ENCODE measurements at places on chromosomes 7 and 10.

DNA sequence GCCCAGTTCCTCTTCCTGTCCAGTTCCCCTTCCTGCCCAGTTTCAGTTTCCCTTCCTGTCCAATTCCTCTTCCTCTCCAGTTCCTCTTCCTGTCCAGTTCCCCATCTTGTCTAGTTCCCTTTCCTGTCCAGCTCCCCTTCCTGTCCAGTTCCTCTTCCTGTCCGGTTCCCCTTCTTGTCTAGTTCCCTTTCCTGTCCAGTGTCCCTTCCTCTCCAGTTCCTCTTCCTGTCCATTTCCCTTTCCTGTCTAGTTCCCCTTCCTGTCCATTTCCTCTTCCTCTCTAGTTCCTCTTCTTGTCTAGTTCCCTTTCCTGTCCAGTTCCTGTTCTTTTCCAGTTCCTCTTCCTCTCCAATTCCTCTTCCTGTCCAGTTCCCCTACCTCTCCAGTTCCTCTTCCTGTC, 68.1 kb upstream of the ADCY1 start:
- no peak for DNase-seq

DNA sequence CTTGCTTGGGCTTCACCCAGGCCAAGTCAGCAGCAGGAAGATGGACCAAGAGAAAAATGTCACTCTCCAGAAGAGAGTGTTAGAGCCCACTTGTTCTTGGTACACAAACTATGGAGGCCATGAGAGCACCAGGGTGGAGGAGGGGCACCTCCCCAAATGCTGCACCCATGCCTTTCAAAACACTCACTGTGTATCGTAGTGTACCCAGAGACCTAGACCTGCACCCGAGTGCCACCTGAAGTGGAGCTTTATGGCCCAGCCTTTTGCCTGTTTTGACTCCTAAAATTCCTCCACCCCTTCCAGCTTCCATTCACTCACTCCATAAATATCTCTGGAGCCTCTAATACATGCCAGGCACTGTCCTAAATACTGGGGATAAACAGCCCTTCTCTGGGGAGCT, 5.0 kb downstream of the SFTPD start:
- no peak for DNase-seq

DNA sequence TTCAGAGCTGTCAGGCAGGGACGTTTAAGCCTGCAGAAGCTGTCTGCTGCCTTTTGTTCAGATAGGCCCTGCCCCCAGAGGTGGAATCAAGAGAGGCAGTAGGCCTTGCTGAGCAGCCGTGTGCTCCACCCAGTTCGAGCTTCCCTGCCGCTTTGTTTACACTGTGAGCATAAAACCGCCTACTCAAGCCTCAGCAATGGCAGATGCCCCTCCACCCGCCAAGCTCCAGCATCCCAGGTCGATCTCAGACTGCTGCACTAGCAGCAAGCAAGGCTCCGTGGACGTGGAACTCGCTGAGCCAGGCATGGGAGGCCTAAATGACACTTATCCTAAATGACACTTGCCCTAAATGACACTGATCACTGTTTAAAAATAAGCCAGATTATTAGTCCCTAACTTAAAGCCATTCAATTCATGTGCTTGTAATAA, 6.8 kb upstream of the ASB15 start:
- DNase-seq: no peak

DNA sequence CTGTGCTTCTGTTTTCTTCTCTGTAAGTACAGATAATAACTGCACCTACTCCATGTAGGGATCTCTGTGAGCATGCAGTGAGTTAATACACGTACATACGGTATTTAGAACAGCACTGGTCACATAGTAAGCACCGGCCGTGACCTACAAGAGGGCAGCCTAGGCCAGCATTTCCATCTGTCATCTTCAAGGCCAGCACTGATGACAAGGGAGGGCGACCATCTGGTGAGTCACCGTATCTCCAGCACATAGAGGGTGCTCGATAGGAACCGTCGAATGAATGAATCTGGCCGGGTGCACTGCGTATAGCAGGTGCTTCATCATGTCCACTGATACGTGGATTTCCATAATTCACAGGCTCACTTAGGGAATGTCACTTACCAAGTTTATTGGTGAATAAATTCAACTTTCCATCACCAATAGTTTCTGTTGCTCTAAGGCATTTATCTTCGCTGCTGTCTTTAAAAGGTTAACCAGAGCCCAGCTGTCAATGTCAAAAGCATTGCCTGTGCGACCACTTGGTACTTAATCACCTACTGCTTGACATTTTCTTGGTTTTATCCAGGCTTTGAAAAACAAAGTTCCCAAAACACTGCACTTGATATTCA, 8.3 kb downstream of the NOD1 start:
- no peak for DNase-seq

GRCh38 chr7:45179666-45180065, 22.1 kb downstream of the RAMP3 start:
- no peak for DNase-seq

DNA sequence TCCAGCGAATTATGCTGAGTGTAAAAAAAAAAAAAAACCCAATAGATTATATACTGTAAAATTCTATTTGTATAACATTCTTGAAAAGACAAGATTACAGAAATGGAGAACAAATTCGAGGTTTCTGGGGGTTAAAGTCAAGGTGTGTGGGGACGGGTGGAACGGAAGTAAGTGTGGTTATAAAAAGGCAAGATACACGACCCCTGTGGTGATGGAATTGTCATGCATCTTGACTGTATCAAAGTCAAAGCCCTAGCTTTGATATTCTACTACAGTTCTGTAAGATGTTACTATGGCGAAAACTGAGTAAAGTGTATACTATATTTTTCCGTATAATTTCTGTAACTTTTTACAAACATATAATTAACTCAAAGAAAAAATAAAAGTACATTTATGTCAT, 718.2 kb upstream of the PCDH15 start:
- no peak for DNase-seq

DNA sequence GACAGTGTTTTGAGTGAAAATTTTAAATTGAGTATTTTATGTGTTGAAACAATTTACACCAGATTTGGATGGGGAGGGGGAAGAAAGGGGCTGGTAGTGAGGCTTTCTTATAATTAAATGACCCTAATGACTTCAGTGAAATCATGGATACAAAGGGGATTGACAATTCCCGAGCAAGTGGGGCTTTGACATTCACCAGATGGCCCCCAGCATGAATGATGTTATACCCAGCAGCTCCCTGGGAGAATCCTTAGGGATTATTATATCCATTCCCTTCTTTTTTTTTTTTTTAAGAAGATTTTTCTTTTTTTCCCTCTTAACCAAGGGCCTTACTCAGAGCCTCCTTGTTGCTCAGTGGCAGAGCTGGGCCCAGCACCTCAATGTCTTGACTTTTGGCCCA, 17.9 kb downstream of the PLPP4 start:
- DNase-seq: no peak

DNA sequence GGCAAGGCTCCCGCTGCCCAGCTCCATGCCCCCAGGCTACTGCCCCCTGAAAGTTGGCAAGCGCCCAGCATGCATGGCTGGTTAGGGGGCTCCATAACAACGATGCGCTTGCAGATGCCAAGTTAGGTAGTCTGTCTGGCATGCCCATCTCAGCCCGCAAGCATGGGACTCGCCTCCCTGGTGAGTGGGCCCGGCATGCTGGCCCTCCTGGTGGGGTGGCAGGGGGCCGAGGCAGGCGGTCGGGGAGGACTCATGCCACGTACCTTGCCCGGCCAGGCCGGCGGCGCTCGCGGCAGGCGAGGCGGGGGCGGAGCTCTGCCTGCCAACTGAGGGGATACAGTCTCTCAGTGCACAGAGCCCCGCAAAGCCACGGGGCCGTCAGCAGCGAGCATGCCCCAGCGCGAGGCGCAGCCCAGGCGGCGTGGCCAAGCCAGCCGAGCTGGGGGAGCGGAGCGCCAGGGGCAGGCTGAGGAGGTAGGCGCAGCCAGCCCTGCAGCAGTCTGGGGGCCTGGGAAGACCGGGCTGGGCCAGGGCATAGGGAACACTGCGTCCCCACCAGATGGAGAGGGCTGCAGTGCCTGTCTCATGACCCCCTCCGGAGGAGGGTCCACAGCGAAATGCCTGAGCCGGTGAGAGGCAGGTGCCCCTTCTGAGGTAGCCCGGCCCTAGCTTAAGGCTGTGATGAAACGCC, 28.0 kb upstream of the NDST2 start:
- no peak for DNase-seq

DNA sequence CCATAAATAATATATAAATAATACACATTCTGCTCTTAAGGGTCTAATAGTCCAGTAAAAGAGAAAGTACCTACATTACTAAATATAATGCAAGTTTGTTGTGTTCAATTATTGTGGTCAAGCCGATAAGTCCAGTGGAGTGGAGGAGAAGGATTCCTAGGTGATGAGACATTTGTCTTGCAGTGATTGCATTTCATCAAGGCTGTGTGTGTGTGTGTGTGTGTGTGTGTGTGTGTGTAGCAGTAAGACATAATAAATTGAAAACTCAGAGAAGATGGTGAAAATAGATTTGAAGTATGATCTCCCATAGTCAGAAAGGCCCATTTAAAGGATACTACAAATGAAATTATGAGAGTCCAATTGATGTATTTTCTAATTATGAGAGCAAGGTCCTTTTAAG, 192.5 kb upstream of the SEMA3C start:
- DNase-seq: no peak

DNA sequence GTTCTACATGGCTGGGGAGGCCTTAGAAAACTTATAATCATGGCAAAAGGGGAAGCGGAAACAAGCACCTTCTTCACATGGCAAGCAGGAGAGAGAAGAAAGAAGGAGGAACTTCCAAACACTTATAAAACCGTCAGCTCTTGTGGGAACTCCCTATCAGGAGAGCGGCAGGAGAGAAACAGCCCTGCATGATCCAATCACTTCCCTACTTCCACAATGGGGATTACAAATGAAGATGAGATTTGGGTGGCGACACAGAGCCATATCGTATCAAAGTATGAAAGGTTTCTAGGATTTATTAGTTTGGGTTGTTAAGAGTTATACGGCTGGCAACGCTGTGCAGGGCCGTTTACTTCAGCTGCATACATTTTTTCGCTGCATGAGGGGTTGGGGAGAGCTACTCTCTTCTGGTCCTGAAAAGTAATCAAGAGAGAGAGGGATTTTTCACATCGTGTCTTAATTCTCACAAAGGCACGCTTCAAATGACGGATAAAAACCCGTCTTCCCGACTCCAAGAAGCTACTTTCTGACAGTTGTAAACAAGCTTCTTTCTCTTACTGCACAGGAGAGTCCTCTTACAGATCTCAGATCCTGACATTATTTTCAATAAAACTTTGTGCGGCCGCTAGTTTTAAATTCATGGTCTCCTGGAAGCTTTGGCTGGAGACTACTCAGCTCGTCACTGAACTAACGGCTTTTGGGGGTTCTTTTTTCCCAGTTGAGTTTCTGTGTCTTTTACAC, 751 bp upstream of the GTPBP10 start:
- DNase-seq: no peak

- no peak for DNase-seq
These were observed 65.0 kb downstream of the RBM33 start for GRCh38 chr7:155709453-155709852.

DNA sequence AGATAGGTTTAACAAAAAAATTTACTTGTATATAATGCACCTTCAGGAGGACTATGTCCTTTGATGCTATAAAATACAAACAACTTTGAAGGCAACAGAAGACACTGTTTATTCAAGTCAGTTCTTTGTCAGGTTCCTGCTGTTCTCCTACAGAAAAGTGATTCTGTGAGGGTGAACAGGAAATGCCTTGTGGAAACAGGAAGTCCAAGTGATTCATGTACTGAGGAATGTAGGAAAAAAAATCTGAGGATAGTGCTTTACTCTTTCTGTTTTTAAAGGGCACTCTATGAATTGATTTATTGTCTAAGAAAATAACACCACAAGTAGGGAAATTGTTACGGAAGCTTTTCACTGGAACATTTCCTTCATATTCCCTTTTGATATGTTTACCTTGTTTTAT, 171.9 kb downstream of the HDAC9 start:
- no peak for DNase-seq

GRCh38 chr10:32888161-32888927, 69.7 kb downstream of the ITGB1 start:
- no peak for DNase-seq
